ENCODE measurements at places on chromosomes 2 and 18.

GRCh38 chr18:74140582-74140981 lies 7.1 kb downstream of the FBXO15 start:
- no peak for DNase-seq

DNA sequence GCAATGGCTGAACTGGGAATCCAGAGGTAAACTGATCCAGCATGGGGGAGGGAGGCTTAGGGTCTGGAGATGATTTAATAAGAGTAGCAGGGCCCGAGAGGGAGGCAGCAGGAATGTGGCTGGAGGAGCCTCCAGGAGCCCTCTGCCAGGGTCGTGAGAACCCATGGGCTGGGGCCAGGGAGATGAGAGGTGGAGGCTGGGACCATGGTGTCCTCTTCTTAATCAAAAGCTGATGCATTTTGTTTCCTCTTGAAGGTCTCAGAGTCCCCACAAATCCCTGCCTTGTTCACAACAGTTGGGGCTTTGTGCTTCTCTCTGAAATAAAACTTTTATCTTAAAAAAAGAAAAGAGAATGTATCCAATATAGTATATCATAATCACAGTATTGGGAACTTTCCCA lies 123.7 kb upstream of the ZNF516 start:
- DNase-seq: no peak

- no peak for DNase-seq
These were observed 13.3 kb downstream of the COL4A3 start for GRCh38 chr2:227177592-227178336.

DNA sequence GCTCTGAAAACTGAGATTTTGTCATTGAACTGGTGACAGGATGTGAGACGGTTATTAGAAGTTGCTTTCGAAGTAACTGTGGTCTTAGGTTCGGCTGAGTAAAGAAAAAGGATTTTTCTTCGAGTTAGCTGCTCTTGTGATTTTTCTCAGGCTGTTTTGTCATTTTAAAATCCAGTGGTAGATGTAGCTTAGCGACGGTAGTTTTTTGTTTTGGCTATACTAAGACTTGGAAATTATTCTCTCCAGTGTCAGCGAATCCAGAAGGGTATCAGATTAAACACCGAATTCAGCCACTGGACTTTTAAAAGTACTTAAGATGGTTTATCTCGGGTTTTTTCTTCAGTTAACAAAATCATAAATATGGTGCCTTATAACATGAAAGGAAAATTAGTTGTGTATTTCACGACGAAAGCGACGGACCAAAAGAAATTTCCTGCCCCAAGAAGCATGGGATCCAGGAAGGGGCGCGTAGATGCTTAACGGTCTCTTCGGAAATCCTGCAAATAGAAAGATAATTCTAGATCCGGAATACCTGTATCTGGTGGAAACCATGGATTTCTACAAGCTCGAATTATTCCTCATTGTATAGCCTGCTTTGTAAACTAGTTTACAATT lies 1.2 kb downstream of the SFT2D3 start:
- no peak for DNase-seq

DNA sequence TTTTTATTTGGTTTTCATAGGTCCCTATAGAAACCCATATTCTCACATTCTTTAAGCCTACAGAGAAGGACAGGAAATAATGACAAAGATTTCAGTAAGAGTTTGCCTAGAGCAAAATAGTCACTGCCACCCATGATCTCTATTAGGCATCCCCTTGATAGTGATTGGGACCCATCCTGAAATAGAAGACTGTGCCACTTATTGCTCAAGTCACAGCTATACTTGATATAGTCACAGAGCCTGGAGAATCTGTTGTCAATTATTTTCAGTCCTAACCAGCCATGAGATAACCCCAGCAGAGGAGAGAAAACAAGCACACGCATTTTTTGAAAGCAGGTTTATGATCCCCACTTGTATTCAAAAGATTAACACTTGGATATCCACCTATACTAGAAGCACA lies 8.2 kb downstream of the ERBB4 start:
- DNase-seq: no peak

DNA sequence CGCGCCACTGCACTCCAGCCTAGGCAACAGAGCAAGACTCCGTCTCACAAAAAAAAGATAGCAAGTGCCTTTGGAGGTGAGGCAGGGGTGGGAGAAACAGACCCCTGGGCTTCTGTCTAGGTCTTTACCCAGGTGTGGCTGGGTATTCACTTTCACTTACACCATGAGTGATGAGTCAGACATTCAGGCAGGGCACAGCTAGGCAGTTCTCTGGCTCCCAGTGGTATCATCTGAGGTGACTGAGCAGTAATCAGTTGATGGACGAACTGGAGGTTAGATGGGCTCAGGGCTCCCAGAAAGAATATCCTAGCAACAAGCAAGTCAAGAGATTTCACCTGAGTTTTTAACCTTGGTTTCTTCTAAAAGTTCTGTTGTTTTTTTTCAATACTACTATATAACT lies 107.0 kb upstream of the RAB6C start:
- DNase-seq: no peak

DNA sequence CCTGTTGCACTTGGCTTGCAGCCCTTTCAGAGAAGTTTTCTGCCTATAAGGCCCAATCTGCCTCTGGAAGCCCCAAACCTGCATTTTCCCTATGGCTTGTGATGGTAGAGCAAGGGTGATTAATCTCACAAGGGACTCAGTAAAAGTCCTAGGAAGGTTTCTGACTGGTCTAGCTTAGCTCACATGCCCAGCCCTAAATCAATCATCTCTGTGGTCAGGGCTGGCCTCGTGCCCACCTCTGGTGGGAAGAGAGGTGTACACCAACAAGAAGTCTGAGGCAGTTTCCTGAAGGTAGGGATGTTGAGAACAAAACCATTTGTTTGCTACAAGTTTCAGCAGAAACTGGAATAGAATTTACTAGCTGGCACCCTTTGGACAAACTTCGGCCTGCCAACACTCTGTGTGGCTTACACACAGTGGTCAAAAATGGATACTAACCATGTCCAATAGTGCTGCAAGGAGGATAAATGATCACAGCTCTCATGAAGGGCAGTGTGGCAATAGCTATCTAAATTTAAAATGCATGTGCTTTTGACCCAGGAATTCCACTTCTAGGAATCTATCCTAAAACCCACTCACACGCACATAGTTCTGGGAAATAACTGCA lies 96.4 kb downstream of the EN1 start:
- no peak for DNase-seq

Data from CD4-positive, alpha-beta T cell treated with Interleukin-15 for 1 hour (primary cell).